ENCODE measurements at places on chromosomes 5 and 9.
A peak's percentile ranks its signal among the peaks of the same experiment; 100 is the strongest.

DNA sequence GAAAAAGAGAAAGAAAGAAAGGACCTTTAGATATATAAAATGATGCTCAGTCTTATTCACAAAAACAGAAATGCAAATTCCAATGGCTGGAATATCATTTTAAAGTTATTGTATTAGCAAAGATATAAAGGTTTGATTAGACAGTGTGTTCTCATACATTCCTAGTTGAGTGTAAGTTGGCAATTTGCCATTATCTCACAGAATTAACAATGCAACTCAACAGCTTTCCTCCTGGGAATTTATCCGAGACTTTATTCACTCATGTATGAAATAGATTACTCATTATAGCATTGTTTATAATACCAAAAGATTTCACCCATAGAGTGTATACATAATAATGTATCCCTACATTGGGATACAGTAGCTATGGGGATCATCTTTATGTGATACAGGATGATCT, 27.1 kb upstream of the MLLT3 start:
- DNase-seq = no peak

DNA sequence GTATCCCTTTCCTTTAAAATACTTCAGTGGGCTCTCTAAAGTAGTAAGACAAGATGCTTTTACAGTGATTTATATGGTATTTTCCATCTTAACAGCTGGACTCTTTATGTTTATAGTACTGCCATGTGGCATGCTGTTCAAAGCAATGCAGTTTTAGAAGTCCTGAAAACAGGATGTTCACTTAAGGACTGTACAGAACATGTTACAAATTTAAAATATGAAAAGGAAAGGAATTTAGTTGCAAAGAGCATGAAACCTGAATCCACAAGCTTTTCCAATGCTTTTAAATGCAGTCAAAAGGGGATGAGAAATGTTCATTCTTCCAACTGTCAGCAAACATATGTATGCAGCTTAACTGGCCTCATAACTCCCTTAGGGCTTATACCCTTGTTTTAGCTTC, 580.2 kb downstream of the EFNA5 start:
- no peak for DNase-seq

- no peak for DNase-seq
Measured at GRCh38 chr9:89597711-89598362, 7.0 kb upstream of the GADD45G start.

DNA sequence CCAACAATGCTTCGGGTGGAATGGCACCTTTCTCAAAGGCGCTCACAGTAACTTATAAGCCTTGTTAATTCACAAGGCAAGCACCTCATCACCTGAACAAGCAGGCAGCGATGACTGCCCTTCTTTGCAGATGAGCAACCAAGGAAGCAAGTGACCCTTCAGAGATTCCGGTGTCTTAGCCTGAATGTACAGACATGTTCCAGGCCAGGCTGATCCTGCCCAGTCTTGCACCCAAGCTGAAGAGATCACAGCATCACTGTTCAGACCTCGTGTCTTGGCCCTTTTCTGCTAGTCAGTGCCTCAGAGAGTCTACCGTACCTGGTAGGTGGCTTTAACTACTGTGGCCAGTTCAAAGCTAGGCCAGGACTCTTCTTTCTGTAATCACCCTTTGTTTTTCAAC, 94.7 kb upstream of the ERCC6L2 start:
- no peak for DNase-seq

- DNase-seq = peak; percentile 9
Measured at GRCh38 chr5:144189800-144190429, 19.2 kb downstream of the KCTD16 start.

DNA sequence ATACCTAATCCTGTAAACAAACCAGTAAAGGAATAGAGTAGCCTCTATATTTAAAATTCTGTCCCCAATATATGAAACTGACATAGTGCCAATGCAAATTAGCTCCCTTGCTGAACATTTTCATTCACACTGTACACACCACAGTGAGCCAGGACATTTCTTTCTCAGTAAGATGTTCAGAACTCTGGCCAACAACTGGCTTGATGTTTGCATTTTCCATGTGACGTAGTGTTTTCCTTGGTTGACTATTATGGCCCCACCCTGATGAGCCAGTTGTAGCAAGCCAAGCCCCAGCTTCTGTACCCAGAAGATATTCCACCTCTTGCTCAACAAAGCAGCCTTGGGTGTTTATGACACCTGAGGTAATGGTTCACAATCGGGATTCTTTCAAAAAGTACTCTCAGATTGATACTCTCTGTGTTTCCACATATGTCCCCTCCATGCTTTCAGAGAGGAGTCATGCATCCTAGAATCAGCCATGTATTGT, 17.7 kb upstream of the ANXA1 start:
- no peak for DNase-seq

GRCh38 chr5:141392429-141393198, at the start of gene PCDHGA8:
TSS of gene PCDHGA8 (plus strand) at chr5:141392633. CDS start at chr5:141392814, 181 bp downstream.
- no peak for DNase-seq

DNA sequence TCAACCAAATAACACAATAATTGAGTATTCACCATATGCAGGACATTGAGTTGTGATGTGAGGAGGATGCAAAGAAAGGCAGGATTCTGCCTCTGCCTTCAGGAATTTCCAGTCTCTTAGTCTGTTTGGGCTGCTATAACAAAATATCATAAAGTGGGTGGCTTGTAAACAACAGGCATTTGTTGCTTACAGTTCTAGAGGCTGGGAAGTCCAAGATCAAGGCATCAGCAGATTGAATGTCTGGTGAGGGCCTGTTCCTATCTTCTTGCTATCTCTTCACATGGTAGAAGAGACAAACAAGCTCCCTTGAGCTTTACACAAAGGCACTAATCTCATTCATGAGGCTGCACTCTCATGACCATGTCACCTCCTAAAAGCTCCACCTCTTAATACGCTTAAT, 360.7 kb downstream of the ARHGEF28 start:
- DNase-seq = no peak

- DNase-seq = no peak
Measured at GRCh38 chr5:106415541-106415940, 1255.2 kb downstream of the EFNA5 start.

DNA sequence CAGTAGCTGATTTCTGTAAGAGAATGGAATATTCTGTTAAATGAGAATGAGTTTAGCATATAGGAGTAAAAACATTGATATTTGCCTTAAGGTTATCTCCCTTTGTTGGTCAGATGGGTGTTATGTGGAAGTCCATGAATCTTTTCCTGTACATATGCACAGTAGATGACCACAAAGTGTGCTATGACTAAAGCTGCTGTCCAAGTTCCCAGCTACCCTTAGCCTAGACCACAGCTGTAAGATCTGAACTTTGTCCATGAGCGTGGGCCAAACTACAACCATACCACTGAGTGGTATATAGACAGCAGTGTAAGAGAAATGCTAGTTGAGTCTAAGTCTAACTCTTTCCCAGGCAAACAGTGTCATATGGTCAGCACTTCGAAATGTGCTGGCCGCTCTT, 48.8 kb downstream of the CD180 start:
- no peak for DNase-seq

GRCh38 chr5:38373743-38374142, 115.4 kb downstream of the EGFLAM start:
- DNase-seq = no peak

- no peak for DNase-seq
Measured at GRCh38 chr5:37198061-37198460, 51.1 kb downstream of the CPLANE1 start.

DNA sequence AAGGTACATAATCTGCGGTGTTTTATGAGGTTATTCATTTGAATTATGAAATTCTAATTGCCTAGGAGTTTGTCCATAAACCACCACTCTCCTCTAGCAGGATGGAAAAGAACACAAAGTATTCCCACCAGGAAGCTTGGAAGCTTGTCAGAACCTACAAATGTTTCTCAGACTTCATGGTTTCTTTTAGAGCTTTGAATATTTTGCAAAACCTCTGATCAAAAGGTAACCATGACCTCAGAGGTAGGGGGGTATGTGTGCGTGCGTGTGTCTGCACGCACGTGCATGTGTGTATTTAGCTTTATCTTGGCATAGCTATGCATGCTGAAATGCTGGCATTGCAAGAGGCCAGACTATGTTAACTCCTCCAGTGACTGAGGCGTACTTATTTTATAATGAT, 847.0 kb downstream of the TLE1 start:
- no peak for DNase-seq

GRCh38 chr5:48192-48591, 43.8 kb upstream of the PLEKHG4B start:
- DNase-seq = no peak

DNA sequence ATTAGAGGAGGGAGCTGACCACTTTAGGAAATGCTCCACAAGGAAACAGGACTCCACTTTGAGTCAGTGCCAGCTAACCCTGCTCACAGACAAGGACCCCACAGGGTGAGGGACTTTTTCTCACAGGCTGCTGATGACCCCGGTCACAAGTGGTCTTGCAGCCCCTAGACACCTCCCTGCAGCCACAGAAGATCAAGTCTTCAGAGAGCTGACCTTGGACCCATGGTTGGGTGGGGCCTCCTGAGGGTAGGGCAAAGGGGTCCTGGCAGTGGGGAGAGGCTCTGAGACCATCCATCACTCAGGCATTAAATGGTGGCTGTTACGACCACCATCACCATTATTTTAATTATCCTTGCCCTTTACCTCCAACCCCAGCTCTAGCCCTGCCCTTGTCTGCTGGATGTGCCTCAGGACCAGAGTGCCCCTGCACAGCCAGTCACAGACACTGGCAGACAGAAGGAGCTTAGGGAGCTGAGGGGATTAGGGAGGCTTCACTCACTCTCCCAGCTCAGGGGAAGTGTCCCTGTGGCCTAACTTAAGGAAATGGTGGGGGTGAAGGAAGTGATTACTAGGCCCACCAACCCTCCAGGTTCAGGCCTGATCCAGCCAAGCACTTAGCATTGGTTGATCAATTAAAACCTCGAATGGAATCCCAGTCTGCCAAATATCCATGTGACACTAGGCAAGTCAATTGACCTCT, 1.6 kb downstream of the ACSL6 start:
- no peak for DNase-seq

DNA sequence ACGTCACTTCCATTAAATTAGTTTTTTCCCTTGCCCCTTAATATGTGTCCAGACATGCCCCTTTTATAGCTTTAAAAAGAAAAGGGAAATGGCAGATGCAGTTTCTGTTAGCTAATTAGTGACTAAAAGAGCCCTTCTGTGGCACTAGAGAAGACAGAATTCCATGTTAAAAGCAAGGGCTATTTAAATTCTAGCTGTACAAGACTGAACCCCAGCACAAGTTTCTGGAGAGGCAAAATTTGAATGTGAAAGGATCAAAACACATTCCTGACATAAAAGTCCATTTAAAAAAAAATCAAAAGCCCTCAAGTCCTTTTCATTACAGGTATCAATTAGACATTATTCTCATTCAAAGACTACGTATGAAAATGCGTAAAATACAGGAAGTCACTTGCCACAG, 78.7 kb downstream of the HAPLN1 start:
- no peak for DNase-seq

DNA sequence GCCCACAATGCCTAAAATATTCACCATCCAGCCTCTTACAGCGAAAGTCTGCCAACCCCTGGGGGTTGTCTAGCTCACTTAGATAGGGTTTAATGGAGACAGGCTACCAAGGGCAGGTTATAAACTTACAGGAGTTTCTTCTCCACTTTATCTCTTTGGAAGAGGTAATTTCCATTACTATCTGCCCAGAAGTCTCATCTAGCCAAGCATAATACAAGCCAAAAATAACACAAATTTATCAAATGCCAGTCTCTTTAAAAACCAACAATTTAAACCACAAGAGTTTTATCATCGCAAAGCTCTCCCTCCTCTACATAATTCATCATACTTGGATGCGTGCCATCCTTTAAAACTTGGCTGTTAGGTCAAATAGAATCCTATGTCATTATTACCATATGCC, 6.2 kb downstream of the RBM22 start:
- no peak for DNase-seq

GRCh38 chr5:124231230-124231629, 515.2 kb downstream of the ZNF608 start:
- no peak for DNase-seq

DNA sequence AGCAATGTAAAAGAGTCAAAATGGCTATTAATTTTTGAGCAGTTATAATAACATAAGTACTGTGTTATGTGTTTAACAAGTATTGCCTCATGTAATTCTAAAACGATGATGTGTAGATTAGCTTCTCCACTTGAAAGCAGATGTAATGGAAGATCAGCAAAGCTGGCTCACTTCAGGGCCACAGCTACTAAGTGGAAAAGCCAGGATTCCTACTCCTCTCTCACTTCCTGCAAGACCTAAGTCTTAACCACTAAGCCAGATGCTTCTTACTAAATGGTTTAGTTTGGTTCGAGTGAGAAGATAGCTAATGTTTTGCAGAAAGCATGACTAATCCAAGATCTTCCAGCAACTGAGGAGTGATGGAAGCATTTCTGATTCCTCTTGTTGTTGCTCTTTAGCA, 15.7 kb upstream of the TNC start:
- no peak for DNase-seq

DNA sequence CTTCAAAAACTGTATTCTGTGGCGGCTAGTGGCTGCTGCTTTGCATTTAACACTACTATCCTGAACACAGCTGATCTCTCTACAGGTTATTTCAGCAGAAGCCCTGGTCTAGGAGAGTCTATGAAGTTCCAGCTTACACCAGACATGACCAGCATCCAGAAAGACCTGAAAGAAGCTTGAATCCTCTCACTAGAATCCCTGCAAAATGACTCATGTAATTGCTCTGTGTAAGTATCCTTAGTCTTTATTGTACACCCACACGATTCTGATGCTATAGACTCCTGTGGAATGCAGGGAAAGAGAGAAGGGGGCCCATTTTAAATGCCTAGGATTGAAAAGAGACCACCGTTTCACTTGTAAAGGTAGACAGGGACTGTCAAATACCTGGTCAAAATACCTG, 859 bp upstream of the GRIA1 start:
- no peak for DNase-seq

DNA sequence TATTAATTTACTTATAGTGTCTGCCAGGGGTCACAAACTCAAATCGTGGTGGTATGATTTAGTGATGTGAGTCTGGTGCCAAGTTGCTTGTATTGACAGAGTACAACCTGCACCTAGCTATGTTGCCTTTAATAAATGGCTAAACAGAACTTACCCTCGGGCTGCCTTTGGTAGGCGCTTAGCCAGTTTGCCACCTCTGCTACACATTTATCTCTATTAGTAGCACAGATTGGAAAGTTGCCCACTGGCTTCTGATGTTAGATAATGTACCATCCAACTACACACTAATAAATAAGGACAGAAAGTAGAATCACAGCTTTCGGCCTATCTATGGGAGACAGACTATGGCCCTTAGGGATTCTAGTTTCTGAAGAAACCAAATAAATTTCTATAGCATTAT, 368.4 kb downstream of the MAN2A1 start:
- no peak for DNase-seq

GRCh38 chr9:137445275-137445807, 4.2 kb upstream of the ENTPD8 start:
- peak; percentile 64 for DNase-seq

GRCh38 chr9:29640507-29640906, 2067.2 kb upstream of the C9orf72 start:
- DNase-seq = no peak
